ENCODE measurements at places on chromosomes 4 and X.

GRCh38 chrX:154097003-154097588 is 421 bp downstream of the MECP2 start:
- peak; percentile 62 for DNase-seq

DNA sequence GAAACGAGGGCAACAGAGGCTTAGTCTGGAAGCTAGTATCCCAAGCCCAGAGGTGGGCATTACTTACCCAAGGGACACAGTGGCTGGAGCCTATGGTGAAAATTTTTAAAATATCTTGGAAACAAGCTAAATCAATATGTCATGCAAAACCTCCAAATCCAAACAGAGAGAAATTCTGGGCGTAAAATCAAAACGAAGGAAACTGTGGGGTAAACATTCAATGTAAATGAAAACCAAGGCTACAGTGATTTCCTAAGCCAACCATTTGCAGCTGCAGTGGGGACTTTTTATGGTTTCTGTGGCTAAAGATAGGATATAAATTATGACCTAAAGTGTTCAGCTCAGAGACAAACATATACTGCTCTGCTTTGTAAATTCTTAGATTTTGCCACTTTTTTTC is 507.7 kb upstream of the DIAPH2 start:
- no peak for DNase-seq

- no peak for DNase-seq
Measured at GRCh38 chr4:127236889-127237288, 395.9 kb upstream of the INTU start.

- DNase-seq, result peak; percentile 2
Measured at GRCh38 chrX:118603981-118604380, 108.4 kb downstream of the DOCK11 start.

- no peak for DNase-seq
Measured at GRCh38 chr4:149120331-149121022, 678.3 kb upstream of the NR3C2 start.

DNA sequence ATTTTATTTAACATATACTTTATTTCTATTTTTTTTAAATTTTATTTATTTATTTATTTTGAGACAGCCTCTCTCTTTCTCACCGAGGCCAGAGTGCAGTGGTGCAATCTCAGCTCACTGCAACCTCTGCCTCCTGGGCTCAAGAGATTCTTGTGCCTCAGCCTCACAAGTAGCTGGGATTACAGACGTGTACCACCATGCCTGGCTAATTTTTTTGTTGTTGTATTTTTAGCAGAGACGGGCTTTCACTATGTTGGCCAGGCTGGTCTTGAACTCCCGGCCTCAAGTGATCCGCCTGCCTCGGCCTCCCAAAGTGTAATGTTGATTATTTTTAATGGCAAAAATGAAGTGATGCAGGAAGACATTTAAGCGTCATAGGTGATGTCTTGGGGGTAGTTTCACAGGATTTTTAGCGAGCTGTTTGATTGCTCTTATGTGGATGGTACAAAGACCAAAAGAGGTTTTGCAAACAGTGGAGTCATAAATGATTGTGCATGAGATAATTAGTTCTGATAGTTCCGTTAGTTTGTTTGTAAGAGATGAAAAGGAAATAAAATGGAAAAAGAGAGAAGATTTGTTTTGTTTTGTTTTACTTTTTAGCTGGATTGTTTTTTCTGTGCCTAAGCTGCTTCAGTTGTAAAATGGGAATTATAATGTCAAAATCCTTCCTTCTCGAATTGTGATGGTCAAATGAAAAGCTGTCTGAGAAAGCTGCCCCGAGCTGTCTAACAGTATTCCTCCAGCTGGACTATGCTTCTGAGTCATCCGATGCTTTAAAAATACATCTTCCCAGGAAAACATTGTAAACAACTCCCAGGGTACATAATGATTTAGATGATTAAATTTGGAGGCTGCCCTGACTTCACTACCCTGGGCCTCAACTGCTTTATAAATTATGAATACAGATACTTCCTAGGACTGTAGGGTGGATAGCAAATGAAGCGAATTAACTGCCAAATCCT is 14.7 kb downstream of the RHOH start:
- DNase-seq, result no peak

GRCh38 chr4:87762311-87762710 is 37.0 kb upstream of the IBSP start:
- no peak for DNase-seq

- DNase-seq, result no peak
Measured at GRCh38 chr4:66223068-66223703, 552.9 kb upstream of the EPHA5 start.

GRCh38 chrX:10828640-10829039 is 208.3 kb upstream of the MID1 start:
- DNase-seq, result no peak

DNA sequence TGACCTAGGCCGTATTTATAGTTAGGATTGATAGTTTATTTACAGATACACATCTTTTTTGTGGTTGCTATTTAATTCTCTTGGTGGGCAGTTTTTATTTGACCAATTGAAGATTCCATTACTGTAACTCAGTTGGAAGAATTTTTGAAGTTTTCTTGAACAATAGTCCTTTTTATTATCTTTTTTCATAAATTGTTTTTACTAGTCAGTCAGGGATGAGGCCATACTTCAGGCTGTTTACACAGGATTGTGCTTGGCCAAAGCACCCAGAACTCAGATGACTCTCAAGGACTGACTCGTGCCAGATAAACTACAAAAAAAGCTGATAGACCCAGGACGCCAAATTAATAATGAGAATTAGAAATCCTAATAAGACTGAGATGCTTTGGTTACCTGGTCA is 7.0 kb downstream of the HERC3 start:
- DNase-seq, result no peak

DNA sequence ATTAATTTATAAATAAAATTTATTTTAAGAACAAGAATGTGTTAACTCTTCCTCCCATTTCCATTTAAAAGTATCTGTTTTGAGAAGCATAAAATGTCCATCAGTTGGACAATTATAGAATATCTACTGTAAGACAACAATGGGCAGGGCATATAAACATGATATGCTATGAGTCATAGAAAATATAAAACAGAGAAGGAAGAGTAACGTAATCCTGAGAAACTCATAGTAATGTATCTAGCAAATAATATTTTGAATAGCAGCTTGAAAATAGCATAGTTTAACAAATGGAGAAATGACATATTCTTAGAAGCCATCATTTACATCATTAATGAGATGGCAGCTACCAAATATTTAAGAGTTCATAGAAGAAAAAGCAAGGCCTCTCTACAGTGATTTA is 820.3 kb upstream of the PCDH10 start:
- DNase-seq, result no peak

- DNase-seq, result no peak
Measured at GRCh38 chrX:46803140-46803539, 33.7 kb upstream of the RP2 start.

DNA sequence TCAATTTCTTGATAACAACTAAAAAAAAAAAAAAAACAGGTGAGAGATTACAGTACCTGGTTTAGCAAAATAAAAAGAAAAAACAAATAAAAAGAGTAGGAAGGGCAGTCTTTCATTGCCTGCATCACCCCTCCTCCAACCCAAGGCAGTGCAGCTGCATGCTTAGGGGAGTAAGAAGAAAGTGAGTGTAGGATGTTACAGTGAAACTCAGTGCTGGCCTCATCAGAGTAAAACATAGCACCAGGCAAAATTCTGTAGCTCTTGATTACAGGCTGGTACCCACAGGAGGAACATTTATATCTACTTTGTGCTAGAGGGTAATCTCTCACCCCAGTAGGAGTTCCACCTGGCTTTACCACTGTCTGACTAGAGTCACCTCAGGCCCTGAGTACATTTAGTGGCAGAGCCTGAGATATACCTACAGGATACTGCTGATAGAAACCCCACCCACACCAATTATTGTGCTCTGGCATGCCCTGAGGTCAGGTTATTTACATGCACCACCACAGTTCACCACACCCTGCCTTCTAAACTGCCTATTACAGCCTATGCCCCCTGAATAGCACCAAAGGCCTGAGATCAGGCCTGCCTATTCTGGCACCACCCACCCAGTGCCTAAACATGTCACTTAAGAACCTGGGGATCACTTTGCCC is 241.6 kb downstream of the PAPSS1 start:
- DNase-seq, result no peak

GRCh38 chr4:89172865-89173264 is 61.5 kb downstream of the TIGD2 start:
- no peak for DNase-seq

DNA sequence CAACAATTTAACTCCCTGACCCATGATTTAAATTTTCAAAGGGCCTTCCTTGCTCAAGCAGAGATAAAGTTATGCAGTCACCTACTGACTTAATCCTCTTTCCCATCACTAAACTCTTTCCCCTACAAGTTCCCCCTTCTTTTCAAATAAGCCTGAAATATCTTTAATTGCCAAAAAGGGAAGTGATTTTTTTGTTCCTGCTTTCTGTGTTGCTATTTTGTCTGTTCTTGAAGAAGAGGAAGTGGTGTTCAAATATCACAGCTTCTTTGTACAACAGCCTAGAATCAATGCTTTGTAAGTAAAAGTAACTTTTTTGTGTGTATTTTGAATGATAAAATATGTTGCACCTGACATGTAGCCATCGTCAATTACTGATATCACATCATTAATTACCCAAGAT is 595.9 kb downstream of the CENPC start:
- DNase-seq, result no peak

DNA sequence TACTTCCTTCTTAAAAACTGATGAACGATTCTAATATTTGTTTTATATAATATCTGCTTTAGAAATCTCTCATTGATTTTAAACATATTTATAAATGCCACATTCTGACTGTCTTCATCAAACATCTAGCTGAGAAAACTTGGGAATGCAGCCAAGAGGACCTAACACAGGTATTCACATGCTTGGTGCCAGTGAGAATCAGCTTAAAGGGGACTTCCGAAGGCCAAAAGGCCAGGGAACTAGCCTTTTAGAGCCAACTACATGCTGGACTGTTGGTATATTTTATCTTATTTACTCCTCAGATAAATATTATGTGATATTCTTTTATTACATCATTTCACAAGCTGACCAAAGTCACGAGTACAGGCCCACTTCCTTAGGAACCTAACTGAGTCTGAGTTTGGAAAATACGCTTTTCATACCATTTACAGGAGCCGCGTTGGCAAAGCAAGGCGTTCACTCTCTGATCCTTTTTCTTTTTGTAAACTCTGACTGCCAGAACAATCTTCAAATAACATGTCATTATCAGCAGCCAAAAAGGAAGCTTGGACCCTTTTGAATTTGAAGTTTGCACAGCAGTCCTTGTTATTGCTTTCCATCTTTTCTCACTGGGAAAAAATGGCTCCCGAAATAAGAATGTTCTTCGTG is 41.1 kb upstream of the PDLIM3 start:
- DNase-seq, result no peak

- DNase-seq, result no peak
Measured at GRCh38 chrX:114924856-114925255, 92.6 kb downstream of the IL13RA2 start.

GRCh38 chr4:113707048-113707447 is 54.5 kb downstream of the CAMK2D start:
- DNase-seq, result no peak

- DNase-seq, result no peak
Measured at GRCh38 chr4:151099976-151100417, 569 bp downstream of the RPS3A start.

GRCh38 chrX:151225843-151226242 is 49.5 kb downstream of the GPR50 start:
- DNase-seq, result no peak

DNA sequence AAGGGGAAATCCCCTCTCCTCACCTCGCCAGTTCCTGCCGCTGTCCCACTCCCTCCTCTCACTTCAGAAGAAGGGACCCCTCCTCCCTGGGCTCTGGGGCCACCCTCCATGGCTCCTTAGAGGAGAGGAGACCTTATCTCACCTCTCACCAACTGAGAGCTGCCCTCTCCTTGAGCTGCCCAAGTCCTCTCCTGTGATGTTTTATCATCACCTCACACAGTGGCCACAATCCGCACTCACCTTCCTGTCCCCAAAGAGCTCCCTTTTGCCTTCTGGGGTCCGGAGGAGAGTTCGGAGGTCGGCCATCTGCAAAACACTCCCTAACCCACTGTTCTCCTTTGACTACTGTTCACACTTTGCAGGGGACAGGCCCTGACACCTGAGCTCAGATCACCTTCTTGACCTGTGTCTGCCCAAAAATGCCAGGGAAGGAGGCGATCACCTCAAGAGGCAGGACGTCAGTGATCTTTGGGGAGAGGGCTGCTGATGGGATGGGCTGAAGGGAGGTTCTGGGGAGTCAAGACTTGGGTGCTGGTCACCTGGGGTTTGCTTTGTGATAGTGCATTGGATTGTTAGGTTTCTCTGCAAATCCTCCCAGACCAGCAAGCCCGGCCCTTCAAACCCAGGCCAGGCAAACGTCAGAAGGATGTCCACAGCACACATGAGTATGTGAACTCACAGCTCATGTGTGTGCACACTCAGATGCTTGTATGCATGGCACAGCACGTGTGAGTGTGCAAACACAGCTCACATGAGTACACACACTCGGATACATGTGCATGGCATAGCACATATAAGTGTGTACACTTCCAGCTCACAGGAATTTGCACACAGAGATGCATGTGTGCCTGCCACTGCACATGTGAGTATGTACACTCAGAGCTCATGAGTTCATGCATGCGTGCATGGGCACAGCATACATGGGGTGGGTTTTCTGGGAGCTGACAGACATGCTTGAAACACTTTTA is 41.8 kb downstream of the HTRA3 start:
- no peak for DNase-seq

DNA sequence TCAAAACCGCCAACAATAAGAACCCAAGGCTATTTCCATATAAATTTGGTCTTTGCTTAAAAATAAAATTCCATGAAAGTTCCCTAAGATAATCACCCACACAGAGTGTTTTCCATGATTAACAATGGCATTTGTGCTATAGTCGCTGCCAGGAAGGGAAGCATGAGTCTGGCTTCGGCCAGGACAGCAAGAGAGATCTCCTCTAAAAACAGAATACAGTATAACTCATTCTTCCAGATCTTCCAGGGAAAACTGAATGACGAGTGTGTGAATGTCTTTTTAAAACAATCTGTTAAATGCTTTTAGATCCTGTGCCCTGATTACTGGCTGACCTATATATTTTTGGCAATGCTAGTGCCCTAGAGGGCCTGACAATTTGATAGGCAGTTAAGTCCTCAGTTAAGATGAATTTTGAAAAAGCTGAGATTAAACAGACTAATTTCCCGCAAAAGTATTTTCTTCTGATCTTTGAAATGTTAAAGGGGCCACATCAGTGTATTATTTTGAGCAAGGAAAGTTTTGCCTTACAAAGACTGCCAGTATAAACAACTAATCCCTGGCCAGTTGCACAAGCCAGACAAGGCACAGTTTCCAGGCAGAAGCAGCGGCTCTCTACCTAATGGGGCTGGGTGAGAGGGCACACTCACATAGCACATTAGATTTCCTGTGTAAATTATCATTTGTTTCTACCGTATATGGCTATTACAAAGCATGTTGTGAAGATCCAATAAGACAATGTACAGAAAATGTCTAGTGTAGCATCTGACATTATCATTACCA is 127.3 kb downstream of the DCHS2 start:
- no peak for DNase-seq

DNA sequence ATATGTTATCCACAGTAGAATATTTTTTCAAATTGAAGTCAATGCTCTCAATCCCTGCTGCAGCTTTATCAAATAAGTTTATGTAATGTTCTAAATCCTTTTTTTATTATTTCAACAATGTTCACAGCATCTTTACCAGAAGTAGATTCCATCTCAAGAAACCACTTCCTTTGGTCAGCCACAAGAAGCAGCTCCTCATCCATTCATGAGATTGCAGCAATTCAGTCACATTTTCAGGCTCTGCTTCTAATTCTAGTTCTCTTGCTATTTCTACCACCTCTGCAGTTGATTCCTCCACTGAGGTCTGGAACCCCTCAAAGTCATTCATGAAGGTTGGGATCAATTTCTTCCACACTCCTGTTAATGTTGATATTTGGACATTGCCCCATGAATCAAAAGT is 2301.3 kb upstream of the TENM3 start:
- no peak for DNase-seq

Data from CD4-positive, alpha-beta T cell (primary cell).